ENCODE measurements at places on chromosomes 6 and 20.

DNA sequence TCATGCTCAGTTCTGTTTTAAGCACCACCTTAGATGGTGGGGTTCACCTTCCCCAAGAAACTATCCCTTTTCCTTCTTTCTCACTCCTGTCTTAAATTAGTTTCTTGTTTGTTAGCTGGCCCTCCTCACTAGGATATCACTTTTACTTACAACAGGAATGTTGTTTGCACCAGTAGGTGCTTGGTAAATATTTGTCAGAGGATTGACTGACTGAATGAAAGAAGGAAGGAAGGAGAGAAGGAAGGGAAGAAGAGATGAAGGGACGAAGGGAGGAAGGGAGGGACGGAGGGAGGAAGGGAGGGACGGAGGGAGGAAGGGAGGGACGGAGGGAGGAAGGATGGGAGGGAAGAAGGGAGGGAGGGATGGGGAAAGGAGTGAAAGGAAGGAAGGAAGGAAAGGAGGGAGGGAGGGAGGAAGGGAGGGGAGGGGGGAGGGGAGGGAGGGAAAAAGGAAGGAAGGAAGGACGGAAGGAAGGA lies 505 bp upstream of the KCNK15 start:
- DNase-seq = no peak

- no peak for DNase-seq
Observed at GRCh38 chr20:60144404-60144803, 186.2 kb downstream of the CDH26 start.

DNA sequence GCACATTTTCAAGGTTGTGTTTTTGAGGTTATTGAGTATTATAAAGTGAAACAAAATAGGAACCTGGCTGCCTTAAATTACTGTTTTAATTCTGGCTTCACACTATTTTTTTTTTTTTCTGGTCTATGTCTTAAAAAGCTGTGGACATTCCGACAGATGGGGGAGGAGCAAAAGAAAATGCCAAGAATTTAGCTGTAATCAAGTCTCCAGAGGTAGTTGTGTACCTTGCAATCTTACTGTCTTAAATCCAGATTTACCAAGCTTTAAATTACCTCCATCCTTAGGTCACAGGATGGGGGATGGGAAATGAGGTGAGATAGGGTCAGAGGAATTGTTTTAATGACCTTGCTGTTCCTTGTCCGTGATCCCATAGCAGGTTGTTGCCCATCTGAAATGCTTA lies 182.8 kb downstream of the UTRN start:
- no peak for DNase-seq

DNA sequence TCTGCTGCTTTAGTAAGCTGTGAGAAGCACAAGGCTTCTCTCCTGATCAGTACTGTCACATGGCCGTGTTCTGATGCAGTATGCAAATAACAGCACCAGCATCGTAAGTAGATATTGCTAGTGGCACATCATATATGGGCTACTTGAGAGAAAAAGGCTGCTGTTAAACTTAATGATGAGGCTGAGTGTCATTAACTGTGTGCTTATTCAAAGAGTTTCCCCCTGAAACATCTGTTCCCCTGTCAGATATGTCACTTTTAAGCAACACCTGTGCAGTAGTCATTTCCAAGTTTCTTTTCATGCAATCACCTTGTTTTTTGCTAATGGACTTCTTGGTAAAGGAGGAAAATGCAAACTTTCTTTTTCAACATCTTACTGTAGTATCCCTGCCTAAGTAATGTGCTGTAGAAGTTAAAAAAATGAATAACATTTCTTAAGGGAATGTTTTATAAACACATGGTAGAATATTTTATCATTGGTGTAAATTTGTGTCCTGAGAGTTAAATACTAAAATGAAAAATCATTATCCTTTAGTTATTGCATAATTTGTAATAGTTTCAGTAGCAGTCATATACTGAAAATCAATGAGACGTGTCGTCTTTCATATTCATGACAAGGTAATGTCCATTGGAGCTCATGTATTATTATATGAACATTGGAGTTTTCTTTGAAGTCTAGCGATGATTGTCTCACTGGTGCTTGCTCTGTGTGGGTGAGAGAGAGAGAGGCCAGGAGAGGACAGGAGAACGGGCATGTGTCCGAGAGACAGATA lies 366.3 kb downstream of the CDKAL1 start:
- DNase-seq = peak; percentile 57

DNA sequence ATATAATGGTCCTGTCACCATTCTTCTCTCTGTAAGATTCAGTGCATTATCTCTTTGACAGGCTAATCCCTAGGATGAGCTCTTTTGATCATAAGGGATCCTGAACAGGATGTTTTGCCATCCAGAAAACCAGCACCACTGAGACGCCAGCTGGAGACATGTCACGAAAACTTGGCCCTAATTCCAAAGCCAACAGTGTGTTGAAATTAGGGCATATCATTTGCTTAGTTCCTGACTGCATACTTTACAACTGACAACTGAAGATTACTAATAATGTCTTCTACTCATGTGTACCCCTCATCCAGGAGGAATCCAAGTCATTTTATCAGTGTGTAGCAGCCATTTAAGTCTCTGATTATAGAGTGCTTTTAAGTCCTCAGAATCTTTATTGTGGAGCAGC lies 243.6 kb downstream of the KCNQ5 start:
- DNase-seq = no peak

GRCh38 chr20:62025832-62026563 lies 39.7 kb downstream of the TAF4 start:
- DNase-seq = no peak

GRCh38 chr20:52473186-52473585 lies 281.6 kb upstream of the ZFP64 start:
- peak; percentile 89 for DNase-seq

DNA sequence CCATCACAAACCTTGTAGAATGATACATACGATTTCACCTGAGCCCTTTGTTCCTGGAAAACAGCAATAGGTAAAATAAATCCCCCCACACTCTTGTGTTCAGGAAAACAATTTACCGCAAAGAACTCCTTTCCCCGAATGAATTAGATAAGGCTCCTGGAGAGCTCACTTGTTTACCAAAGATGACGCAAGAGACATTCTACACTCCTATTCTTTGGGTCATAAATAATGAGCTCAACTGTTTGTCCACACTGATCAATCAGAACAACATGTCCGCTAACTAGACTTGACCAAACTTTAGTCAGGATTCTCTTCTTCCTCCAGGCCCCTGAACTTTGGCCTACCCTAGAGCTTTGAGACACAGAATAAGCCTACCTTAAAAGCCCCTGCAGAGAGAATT lies 271.9 kb upstream of the OPRM1 start:
- DNase-seq = no peak

- DNase-seq = no peak
Observed at GRCh38 chr6:20366082-20366830, 35.4 kb upstream of the E2F3 start.

- DNase-seq = no peak
Observed at GRCh38 chr6:548091-548490, 108.8 kb downstream of the HUS1B start.

- DNase-seq = no peak
Observed at GRCh38 chr20:58695084-58695722, 2.6 kb downstream of the NPEPL1 start.

Data from NCI-H524 (cell line).